Choroid plexus epithelial cell (primary cell): ENCODE measurements at places on chromosomes 5 and 9.

DNA sequence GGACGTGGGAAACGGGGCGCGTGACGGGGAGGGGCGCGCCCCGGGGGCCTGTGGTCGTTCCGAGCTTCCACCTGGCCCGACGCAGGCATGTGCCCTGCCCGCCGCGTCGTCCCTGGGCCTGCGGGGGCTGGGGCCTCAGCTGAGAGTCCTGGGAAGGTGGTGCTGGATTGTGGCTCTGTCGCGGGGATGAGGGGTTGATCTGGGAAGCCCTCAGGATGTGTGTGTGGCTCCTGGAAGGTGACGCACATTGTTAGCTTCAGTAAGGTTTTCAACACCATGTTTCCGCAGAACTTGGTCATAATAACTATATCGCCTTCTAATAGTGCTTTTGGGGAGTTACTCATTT, 589.1 kb downstream of the MTRR start:
- DNase-seq: peak; percentile 39

DNA sequence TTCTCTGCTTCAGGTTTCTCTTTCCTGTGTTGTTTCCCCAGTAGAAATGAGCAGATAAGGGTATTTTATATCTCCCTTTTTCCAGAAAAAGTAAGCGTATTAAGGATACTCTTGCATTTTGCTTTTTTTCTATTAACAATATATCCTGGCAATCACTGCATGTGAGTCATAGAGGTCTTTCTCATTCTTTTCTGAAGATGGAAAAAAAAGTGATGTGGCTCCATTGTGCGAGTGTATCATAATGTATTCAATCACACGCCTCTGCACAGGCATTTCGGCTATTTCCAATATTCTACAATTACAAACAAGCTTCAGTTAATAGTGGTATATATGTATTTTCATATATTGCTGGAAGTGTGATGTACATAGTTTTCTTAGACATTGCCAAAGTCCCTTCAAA, 155.9 kb downstream of the MED27 start:
- no peak for DNase-seq

DNA sequence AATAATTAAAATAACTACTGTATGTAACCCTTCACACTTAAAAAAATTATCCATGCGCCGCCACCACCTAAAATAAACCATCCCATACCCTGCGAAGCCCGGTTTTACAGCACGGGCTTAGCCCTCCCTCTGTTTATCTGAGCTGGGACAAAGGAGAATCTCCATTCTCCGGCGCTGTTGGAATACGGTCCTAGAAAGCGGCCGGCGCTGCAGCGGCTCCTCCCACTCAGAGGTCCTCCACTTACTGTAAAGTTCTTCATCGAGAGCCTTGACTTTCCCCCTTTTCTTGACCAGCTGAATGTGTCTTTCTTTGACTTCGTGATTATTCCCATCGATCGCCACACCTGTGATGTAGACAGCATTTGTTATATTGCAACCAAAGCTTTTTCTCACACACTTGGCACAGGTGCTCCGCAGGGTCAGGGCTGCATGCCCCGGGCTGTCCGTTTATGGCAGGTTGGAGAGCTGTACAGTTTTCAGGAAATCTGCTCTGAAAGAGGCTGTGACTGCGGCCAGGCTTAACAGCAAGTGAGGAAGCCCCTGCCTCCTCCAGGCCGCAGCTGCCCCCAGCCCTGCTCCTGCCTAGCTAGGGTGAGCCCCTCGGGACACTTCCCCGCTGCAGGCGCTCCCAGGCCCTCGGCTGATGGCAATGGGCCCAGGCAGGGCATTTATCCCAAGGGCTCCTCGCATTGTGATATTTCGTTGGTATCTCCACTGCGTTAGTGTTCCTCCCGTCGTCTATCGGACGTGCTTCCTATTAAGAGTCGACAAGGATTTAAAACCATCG, 16.7 kb downstream of the GFPT2 start:
- no peak for DNase-seq

- no peak for DNase-seq
These were observed 454.4 kb upstream of the TRPC7 start for GRCh38 chr5:136819526-136820302.

DNA sequence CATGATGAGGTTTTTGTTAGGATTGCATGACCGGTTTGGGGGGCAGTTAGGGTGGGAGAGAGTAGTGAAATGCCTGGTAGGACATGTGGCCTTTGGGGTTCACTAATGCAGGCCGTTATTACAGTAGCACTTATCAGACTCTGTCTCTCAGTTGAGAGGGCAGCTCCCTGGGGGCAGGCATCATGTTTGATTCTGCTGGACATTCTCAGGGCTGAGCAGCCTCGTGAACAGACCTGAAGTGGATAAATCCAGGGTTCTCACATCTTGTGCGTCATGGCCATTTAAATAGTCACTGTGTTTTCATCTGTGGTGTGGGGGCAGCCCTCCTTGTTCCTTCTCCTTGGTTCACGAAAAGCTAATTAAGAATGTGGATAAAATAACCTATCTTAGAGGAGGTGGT, 18.9 kb downstream of the KCNN2 start:
- DNase-seq: no peak

DNA sequence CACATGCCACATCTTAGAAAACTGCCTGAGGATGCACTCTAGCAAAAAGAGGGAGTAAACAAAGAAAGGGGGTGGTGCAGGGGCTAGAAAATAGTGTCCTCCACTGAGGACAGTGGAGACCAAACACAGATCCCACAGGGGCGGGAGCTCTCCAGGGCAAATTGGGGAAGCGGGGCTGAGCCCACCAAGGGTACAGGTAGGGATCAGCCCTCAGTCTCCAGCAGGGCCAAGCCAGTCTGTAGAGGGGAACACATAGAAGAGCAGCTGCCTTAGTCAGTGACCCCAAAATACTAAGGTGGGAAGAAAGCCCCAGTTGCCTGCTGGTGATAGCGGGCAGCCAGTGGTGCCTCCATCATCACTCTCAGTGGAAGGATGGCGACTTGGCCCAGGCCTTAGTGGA, 134.0 kb downstream of the ATPSCKMT start:
- no peak for DNase-seq

DNA sequence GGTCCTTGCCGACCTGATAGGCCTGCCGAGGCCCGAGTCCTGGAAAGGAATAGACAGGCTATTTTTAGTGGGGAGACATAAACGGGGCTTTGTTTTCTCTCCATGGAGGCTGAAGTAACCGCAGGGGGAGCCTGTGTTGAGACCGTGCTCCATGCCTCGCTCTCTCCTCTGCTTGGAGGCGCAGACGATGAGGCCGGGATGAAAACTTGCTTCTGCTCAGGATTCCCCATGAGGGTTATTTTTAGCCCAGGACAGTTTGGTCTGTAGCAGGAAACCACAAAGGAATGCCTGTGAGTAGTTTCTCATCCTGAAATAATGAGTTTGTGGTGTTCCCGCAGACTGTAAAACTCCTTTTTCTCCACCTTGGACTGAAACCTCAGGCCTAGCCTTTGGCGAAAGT, 81.9 kb upstream of the RARS1 start:
- peak; percentile 94 for DNase-seq

DNA sequence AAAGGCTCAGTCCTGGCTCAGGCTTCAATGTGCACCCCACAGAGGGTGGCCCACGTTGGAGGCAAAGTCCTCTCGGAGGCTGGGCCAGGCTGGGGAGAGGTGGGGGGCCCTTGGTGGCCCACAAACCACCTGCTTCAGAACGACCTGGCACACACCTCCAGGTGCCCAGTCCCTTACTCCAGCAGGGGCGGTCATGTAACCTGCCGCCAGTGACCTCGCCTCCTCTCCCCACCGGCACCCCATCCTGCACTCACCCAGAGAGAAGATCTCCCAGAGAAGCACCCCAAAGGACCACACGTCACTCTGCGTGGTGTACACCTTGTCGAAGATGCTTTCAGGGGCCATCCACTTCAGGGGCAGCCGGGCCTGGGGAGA, 22.5 kb upstream of the SCGB3A1 start:
- DNase-seq: no peak

GRCh38 chr5:147509710-147510651, at the start of gene DPYSL3:
Gene DPYSL3, minus strand, starts transcription at chr5:147510068. Its CDS starts 210 bp downstream, at chr5:147509858.
- peak; percentile 65 for DNase-seq

DNA sequence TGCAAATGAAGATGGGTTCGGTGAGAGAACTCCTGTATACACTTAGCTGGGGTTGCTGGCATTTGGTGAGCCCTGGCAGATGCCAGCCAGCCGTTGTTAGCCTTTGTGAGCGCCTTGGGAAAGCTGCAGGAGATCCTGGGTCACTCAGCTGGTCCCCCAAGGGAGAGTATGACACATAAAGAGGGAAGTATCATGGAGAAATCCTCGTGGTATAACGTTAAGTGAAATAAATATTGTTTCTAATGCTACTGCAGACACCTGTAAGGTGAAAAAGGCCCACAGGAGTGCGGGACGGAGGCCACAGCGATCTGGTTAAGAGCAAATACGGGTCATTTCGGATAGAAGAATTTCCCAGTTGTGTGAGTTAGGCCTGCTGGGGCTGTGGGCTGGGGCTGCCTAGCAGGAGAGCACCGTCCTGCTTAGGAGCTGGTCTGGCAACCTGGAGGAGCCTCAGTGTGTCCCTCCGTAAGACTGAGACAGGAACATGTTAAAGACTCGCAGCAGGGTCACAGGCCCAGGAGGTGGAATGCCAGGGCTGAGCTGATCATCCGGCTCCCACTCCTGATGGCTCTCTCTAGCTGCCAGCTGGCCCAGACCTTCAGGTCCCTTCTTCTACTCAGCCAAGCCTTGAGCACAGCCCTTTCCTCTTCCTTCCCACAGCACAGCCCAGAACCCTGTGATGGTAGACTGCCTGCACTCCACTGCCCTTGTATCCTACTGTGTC, 4.9 kb downstream of the NKX2-5 start:
- DNase-seq: no peak

DNA sequence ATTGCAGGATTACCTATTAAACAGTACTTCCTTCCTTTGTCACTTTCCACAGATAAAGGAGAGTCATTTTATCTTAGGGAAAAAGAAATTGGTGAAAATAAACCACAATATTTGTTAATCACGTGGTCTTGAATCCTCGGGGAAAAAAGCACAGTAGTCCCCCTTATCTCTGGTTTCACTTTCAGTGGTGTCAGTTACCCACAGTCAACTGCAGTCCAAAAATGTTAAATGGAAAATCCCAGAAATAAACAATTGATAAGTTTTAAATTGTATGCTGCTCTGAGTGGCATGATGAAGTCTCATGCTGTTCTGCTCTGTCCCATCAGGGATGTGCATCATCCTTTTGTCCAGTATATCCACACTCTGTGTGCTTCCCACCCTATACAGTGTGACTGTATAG, 405.2 kb upstream of the MPDZ start:
- peak; percentile 30 for DNase-seq

DNA sequence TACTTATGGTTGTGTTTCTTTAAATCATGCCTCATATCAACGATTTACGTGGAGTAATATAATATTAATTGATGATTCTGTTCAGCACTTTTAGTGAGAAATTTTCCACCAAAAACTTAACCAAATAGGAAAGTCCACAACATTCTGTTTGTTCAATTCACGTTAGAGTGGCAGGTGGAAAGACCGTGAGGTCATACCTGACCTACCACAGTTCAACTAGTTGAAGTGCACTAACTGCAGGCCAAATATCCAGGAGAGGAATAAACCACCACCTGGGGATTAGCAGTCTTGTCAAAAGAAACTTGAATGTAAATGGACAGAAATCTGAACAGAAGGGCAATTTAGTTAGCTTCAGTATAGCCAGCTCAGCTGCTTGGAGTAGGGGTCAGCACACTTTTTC, 577.7 kb downstream of the KIF4B start:
- DNase-seq: no peak

GRCh38 chr5:168752012-168752411, 172.8 kb upstream of the PANK3 start:
- no peak for DNase-seq

- DNase-seq: peak; percentile 23
These were observed 8.0 kb downstream of the ARL10 start for GRCh38 chr5:176373100-176373818.

DNA sequence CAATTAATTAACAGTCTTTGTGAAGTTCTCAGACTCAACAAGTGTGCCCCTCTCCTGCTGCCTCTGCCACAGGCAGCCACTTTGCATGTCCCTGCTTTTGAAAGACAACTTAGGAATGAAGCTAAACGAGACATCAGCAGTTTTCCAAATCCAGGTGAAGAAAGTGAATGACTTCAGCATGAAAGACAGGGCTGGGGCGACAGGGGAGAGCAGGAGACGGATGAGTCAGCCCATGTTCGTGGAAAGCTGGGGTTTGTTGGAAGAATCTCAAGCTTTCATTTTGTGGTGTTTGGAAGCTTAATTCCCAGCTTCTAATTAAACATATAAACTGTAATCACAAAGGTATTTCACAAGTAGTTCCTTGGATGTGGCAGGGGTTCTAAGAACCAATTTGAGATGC, 207.8 kb upstream of the MAP3K1 start:
- DNase-seq: peak; percentile 55

GRCh38 chr9:7313389-7313788, 486.2 kb downstream of the DMAC1 start:
- DNase-seq: no peak

- no peak for DNase-seq
These were observed 10.8 kb upstream of the DDX41 start for GRCh38 chr5:177527595-177527994.

DNA sequence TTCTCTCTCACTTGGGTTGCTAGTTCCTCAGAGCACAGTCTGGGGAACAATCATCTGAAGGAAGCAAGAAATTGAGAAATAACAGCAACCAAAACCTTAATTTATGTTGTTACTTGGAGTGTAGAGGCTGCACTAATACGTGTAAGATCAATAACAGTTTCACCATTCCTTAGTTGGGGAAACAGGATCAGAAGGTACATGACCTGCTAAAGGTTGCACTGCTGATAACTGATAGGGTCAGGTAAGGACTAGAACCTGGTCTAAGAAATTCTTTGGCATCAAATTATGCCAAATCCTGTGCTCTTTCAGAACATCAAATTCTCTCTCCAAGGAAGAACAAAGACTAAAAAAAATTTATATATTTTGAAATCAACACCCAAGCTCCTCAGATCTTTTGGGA, 278.6 kb upstream of the C9orf72 start:
- DNase-seq: no peak

DNA sequence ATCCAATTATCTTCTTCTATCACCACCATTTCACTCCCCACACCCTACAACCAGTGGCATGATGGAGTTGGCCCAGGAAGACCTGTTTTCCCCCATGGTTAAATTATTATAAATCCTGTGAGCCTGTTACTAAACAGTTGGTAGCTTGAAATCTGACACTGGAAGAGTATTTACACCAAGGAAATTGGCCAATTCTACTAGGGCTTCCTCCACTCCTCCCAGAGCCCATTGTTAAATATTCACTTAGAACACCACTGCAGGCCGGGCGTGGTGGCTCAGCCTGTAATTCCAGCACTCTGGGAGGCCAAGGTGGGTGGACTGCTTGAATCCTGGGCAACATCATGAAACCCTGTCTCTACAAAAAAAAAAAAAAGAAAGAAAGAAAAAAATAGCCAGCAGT, 32.4 kb upstream of the CKS2 start:
- DNase-seq: no peak

- DNase-seq: no peak
These were observed 58.6 kb upstream of the LRRTM2 start for GRCh38 chr5:138933522-138934290.

- DNase-seq: peak; percentile 12
These were observed 292.8 kb downstream of the YTHDC2 start for GRCh38 chr5:113806250-113806649.

GRCh38 chr9:128707446-128707845, 5.1 kb downstream of the PKN3 start:
- no peak for DNase-seq

GRCh38 chr5:60386436-60387050, 313.4 kb downstream of the DEPDC1B start:
- no peak for DNase-seq

- DNase-seq: no peak
These were observed 143.8 kb upstream of the FGF10 start for GRCh38 chr5:44532981-44533380.

GRCh38 chr5:68041293-68041692, 174.3 kb upstream of the PIK3R1 start:
- no peak for DNase-seq

- peak; percentile 41 for DNase-seq
These were observed 1.9 kb downstream of the VLDLR start for GRCh38 chr9:2623288-2624050.
